ENCODE measurements at places on chromosomes 5 and 9.
A peak's percentile ranks its signal among the peaks of the same experiment; 100 is the strongest.

GRCh38 chr9:129006328-129007034, 21.6 kb downstream of the SH3GLB2 start:
- peak; percentile 26 for DNase-seq

DNA sequence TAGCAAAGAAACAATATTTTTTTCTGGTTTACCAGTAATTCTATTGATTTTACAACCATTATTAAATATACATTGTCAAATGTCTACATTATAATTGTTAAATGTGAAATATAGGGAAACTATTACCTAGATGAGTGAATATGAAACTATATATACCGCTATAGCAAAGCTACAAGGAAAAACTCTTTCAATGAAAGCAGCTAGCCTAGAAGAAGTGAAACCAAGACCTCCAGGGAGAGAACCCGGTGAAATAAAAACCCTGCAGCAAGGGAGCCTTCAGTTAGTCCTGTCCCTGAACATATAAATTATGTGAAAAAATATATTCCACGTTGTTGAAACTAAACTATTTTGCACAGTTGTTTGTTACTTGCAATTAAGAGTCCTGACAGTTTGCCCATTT, 913.1 kb downstream of the EFNA5 start:
- no peak for DNase-seq

GRCh38 chr5:138502121-138502520, 36.8 kb downstream of the EGR1 start:
- no peak for DNase-seq

DNA sequence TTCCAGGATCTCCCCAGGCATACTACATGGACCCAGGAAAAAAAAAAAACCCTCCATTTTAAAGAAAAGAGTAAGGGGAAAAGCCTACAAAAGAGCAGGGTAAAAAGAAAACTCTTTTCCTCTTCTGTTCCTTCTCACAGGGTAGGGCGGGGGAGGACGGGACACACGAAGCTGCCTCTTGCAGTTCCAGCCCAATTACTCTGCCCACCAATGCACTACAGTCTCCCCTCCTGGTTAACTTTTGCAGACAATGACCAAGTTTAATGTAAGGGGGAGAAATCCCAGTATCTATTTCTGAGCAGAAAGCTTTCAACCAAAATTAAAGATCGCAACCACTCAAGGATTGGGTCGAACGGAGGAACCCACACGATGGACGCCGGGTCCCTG, 1.3 kb downstream of the BRD3 start:
- DNase-seq = no peak

DNA sequence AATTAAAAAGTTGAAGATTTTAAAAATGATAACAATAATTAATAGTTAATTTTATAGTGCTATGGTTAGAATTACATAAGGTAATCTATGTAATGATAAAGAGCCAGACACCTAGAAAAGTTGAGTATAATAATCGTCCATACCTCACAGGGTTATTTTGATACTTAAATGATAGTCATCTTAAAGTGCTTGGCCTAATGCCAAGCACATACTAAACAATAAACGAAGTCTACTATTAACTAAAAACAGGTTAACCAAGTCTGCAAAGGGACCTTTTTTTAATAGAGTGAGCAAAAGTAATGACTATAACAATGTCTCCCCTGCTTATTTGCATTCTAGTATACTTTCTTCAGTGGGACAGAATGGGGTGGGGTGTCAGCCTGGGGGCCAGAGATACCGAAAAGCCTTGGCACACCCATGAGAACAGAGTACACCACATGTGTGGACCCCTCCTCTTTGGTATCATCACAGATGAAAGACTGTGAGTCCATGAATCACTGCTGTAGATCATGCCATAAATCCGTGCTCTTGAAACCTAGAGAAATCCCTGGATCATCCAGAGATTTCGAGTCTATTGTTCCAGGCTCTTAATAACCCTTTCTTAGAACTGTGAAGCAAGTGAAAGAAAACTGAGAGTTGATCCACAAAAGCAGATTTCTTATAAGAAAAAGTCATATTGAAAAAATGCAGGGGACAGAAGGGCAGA, 249.5 kb downstream of the PRELID2 start:
- no peak for DNase-seq

DNA sequence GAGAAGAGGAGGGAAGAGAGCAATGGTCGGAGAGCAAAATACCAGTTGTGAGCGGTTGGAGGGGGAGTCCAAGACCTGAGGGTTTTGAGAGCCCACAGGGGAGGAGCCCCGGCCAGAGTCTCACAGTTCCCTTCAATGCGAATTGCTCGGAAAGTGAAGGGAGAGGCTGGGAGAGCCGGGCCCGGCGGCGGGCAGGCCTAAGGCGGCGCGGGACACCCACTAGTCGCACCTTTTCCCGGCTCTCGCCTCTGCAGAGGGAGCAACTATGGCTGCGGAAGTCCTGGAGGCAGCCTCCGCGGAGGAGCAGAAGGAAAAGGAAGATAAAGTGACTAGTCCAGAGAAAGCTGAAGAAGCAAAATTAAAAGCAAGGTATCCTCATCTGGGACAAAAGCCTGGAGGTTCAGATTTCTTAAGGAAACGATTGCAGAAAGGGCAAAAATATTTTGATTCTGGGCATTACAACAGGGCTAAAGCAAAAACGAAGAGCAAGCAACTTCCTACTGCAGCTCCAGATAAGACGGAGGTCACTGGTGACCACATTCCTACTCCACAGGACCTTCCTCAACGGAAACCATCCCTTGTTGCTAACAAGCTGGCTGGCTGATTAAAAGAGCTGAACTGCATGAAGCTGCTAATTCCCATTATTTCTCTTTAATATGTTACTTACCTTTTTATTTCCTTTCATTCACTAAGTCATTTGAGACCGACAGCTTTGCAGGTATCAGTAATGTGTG, 6.5 kb upstream of the BTNL3 start:
- DNase-seq = no peak

- no peak for DNase-seq
Measured at GRCh38 chr5:131957721-131958441, 12.4 kb upstream of the MEIKIN start.

DNA sequence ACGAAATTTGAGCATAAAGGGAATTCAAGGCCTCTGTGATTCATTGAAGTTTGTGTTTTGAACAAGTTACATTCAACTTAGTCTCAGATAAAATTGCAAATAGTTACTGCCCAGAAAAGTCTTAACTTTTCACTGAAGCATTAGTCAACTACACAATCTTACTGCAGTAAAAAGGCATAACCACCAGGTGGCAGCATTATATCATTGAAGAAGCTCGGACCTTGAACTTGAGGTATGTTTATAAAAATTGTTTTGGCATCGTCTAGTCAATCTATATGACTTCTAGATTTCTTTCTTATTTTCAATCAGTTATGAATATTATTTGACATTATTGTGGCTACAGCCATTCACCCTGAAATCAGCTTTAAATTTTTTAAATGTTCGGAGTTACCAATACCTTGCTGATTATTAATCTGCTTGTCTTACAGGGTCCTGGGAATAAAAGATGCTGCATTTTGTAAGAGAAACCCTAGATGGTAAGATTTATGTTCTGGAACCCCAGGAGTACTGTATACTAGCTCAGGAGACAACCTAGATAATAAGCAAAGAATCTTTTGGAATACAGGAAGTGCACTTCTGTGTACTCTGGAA, 83.9 kb upstream of the GRAMD2B start:
- DNase-seq = no peak

- no peak for DNase-seq
Measured at GRCh38 chr9:27131731-27132130, 22.7 kb downstream of the TEK start.

DNA sequence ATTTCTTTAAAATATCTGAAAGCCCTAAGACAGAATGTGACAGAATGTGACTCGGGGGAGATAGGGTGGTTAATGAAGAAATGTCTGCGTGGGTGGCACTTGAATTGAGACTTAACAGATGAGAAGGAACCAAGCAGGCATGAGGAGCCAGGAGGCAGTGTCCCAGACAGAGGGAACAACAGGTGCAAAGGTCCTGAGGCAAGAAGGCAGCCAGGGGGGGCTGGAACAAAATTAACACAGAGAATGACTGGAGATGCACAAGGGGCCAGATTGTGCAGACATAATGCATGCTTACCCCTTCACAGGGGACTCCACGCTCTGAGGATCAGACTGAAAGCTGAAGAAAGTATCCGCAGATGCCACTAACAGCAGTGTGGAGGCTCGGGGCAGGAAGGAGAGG, 1.7 kb downstream of the LMAN2 start:
- no peak for DNase-seq

DNA sequence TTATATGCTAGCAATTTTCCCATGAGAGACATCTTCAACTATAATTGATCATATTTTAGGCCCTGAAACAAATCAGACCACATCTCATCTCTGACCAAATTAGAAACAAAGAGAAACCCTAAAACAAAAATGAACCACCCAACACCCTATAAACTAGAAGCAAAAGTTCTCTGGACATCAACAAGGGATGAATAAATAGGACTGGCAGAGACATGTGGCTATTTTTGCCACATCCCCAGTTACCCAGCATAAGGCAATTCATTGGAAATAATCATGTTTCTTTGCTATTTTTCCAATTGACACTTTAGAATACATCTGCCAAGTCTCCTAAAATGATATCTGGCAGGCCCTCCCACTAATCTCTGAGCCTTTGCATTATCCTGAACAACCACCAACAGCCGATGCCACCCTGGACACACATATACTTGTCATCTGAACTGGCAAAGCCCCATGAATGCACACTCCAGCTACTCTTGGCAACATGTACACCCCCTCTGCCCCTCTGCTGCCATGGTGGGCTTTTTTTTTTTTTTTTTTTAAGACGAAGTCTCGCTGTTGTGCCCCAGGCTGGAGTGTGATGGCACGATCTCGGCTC, 53.5 kb upstream of the EQTN start:
- DNase-seq = no peak

DNA sequence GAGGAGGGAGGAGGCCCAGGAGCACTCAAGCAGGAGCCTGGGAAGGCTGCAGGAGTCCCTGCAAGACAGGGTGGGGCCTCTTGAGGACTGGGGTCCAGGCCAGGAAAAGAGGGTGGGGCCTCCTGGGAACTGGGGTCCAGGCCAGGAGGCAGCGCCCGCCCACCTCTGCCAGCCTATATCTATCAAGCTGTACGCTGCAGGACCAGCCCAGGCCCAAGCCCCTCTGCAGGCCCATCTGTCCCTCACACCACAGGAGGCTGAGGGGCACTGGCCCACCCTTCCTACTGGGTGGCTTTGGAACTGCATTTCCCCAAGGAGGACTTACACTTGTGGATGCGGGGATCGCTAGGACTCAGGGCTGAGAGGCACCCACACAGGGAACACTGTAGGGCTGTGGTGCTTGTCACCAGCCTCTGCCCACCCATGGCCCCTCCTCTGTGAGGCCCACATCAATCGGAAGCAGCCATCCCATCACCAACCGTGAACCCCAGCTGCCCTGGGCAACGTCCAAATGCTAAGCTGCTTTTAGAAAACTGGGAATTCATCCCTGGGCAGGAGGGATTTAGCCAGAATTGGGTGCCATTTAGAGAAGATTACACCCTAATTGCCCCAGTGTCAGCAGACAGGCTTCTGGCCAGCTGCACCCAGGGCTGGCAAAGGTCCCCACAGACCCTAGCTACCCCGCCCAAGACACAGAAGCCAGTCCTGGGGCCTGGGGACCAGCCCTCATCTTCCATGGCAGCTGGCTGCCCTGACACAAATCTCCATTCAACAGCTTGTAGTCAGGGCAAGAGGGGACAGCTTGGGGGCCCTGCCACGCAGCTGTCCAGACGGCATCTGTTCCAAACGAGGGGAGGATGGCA, 15.3 kb downstream of the BICD2 start:
- DNase-seq = no peak

GRCh38 chr9:127539259-127539981, 72.7 kb upstream of the STXBP1 start:
- no peak for DNase-seq

- no peak for DNase-seq
Measured at GRCh38 chr9:78893774-78894401, 597.0 kb downstream of the PSAT1 start.

DNA sequence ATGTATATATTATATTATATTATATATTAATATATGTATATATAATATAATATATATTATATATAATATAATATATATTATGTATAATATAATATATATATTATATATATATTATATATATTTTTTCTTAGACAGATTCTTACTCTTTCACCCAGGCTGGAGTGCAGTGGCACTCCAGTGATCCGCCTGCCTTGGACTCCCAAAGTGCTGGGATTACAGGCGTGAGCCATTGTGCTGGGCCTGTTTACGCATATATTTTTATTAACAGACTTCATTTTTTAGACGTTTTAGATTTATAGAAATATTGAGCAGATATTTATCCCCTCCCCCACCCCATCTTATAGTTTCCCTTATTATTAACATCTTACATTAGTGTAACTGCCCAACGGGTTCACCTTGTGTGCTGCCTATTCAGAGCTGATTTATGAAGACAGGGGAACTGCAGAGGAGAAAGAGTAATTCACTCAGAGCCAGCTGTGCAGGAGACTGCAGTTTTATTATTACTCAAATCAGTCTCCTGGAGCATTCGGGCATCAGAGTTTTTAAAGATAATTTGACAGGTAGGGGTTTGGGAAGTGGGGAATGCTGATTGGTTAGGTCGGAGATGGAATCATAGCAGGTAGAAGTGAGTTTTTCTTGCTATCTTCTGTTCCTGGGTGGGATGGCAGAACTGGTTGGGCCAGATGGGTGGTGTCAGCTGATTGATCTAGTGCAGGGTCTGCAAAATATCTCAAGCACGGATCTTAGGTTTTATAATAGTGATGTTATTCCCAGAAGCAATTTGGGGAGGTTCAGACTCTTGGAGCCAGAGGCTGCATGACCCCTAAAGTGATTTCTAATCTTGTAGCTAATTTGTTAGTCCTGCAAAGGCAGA, 93.4 kb downstream of the UNC13B start:
- no peak for DNase-seq

DNA sequence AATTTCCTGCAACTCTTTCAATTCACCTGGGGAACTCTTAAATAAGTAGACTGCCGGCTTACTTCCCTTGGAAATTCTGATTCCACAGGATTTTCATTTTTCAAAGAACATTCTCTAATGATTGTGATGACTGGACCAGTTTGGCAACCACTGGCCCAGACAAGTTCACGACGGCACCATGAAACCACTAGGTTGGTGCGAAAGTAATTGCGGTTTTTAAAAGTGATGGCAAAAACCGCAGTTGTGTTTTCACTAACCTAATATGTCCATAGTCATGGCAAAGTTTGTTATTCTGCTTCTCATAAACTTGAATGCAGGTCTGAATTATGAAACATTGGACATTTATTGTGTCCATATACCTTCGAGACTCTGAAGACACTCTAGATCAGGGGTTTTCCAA, 317.2 kb downstream of the IRX1 start:
- no peak for DNase-seq

- DNase-seq = no peak
Measured at GRCh38 chr5:121279801-121280200, 571.9 kb upstream of the FTMT start.

DNA sequence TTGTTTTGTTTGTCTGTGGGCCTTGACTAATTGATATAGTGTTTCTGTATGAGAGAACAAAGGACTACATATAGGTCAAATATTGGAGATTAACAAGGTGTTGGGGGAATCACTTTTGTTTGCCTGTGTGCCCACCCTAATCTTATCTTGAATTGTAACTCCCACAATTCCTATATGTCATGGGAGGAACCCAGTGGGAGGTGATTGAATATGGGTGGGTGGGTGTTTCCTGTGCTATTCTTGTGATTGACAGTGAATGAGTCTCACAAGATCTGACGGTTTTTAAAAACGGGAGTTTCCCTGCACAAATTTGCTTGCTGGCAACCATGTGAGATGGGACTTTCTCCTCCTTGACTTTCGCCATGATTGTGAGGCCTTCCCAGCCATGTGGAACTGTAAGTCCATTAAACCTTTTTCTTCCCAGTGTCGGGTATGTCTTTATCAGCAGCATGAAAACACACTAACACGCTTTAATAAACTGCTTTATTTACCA, 64.9 kb upstream of the HSPB3 start:
- no peak for DNase-seq

Data from stimulated activated CD8-positive, alpha-beta memory T cell treated with anti-CD3 and anti-CD28 coated beads, Interleukin-4, amount 100 ng/mL, for 24 hours (primary cell).